ENCODE measurements at places on chromosomes 3 and 15.

DNA sequence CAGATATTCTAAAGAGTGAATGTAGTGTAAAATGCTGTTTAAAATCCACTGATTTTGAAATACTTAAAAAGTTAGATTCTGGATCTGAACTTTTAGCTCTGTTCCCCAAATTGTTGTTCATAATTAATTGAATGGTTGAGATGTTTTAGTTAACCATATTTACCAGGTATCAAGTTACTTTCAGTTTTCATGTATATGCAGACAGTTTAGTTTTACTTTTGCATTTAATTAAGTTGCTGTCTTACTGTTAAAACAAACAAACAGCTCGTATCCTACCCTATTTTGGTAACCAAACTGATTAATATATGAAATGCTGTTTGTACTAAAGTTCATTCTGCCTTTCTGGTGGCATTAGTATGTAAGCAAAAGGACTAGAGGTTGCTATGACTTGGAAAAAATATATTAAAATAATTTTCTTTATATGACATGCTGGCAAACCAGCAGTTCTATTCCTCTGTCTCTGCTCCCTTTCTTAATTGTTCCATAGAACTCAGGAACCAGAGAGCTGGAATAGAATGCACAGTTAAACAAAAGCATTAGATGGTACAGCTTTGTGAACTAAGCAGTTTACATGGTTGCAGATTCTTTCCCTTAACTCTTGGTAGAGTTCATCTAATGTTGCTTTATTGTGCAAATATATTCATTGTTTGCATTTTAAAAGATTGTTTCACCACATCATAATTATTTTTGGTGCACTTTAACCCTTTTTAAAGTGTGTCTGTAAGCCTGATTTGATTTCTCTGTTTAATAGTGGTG, 39.5 kb upstream of the SCAANT1 start:
- no peak for DNase-seq

DNA sequence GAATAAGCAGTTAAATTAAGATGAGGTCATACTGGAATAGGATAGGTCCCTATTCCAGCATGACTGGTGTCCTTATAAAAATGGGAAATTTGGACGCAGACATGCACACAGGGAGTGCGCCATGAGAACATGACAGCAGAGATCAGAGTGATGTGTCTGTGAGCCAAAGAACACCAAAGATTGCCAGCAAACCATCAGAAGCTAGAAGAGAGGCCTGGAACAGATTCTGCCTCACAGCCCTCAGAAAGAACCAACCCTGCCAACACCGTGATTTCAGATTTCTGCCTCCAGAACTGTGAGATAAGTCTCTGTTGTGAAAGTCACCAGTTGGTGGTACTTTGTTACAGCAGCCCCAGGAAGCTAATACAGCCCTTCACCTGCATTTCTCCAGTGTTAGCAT, 34.7 kb downstream of the EPHB1 start:
- DNase-seq = no peak

DNA sequence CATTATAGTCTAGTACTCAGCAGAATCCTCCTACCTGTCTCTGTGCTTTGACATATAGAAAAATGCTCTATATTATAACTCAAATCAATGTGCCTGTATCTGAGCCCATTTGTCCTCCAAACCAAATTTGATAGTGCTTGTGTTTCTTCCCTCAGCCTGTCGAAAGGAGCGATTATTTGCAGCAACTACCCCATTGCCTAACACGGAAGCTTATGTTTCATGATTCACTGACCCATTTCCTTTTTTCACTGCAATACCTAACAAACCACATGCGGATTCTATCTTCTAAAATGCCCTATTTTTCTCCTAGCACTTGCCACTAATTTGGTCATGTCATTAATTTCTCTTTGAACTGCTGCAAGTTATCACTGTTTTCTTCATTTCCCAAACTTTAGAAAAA, 1220.6 kb upstream of the CADM2 start:
- no peak for DNase-seq

- DNase-seq = peak; percentile 34
Measured at GRCh38 chr3:73508330-73508954, 116.3 kb downstream of the PDZRN3 start.

GRCh38 chr15:86229936-86230335, 150.3 kb downstream of the AGBL1 start:
- no peak for DNase-seq

DNA sequence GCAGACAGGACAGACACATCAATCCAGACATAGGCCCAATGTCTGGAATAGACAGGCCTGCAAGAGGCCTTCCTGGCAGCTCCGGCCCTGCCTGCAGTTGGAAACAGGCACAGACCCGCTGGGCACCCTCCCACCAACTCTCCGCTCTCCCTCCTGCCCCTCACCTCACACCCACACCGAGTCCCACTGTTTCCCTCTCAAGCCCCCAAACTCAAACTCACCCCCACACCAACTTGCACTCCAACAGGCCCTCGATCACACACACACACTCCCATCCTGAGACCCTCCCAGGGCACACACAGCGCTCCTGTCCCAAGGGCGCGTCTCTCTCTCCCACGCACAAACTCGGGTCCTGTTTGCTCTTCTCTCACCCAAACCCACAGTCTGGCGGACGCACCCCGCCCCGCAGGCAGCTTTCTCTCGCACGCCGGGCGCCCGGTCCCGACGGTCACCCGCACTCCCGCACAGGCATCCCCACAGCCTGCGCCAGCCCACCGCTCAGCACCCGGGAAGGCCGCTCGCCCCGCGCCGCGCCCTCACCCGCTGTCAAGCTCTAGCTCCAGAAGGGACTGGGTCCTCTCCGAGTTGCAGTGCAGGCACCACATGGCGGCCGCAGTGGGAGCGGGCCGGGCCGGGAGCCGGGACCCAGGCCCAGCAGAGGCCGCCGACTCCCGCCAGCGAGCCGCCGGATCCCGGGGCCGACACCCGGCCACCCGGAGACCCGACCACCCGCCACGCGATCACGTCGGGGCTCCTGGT, 106.2 kb downstream of the IQSEC1 start:
- no peak for DNase-seq

- no peak for DNase-seq
Measured at GRCh38 chr3:187063286-187064121, 75.8 kb downstream of the RPL39L start.

DNA sequence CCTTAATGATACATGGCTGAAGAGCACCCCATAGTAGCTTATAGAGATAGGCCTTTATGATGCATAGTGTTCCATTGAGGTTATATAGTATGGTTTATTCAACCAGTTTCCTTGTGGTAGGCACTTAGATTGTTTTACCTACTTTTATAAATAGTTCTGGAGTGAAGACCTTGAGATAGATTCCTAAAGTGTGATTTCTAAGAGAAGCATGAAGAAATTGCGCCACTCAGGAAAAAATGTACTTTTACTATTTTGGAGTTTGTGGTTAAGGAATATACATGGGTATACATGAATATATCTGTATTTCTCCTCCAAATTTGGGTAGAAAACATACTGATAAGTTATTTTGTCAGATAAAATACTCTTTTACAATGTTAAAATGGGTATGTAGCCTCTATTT, 70.5 kb downstream of the CHD2 start:
- no peak for DNase-seq

DNA sequence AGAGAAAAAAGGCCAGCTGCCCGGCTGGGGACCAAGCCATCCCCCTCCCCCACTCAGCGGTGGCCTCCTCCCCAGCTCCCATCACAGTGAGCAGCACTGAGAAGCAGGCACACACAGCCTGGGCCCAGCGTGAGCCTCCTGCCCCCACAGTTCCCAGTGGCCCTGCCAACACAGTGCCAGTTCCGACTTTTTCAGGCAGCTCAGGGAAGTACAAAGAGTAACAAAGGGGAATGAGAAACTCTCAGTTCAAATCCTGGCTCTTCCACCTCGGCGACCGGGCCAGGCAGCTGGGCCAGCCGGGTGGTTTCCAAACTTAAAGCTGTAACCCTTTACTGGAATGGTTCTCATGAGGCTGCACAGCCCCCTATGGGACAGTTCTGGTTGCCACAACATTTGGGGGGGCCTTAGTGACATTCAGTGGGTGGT, 18.5 kb downstream of the TNK2 start:
- no peak for DNase-seq

- DNase-seq = no peak
Measured at GRCh38 chr3:72339670-72340030, 508.6 kb downstream of the SHQ1 start.

GRCh38 chr3:110106805-110107204, 769.5 kb upstream of the DPPA4 start:
- no peak for DNase-seq

GRCh38 chr3:8730656-8731055, 2.9 kb upstream of the CAV3 start:
- DNase-seq = no peak

DNA sequence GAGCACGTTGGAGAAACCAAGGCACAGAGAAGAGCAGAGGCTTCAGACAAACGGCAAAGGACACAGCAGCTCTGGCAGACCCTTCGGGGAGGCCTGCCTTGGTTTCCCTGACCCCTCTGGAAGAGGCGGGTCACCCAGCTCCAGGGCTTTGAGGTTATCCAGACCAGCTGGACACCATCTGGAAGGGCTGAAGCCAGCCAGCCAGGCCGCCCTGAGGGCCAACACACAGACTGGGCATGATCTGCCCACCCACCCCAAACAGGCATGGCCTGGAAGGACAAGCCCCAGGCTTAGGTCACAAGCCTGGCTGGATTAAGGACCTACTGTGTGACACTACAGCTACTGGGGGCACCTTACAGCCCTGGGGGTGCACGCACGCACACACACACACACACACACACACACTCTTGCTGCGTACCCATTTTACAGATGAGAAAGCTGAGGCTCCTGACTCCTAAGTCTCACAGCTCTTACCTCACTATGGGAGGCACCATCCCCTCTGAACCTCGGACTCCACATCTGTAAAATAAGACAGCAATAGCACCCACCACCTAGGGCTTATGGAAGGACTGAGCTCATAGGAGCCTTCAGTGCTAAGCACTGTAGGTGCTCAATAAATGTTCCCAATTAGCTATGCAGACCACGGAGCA, 10.8 kb downstream of the PLXND1 start:
- DNase-seq = no peak

DNA sequence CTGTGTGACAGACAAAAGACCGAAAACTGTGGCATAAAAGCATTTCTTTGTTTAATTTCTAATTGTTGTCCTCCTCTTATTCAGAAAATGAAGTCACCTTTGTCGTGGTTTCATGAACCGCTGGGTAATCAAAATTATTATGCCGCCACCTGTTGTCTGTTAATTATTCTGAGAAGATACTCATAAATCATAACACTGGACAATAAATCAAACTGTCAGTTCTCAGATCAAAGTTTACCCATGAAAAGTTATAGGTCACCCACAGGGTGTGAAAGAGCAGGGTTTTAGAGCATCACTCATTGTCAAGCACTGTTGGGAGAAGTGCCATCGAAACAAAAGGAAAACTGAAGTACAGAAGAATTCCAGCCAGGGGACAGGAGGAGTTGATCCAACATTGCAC, 474.3 kb downstream of the NR2F2 start:
- DNase-seq = no peak

GRCh38 chr3:188742755-188743550, 428.8 kb upstream of the TPRG1 start:
- no peak for DNase-seq

DNA sequence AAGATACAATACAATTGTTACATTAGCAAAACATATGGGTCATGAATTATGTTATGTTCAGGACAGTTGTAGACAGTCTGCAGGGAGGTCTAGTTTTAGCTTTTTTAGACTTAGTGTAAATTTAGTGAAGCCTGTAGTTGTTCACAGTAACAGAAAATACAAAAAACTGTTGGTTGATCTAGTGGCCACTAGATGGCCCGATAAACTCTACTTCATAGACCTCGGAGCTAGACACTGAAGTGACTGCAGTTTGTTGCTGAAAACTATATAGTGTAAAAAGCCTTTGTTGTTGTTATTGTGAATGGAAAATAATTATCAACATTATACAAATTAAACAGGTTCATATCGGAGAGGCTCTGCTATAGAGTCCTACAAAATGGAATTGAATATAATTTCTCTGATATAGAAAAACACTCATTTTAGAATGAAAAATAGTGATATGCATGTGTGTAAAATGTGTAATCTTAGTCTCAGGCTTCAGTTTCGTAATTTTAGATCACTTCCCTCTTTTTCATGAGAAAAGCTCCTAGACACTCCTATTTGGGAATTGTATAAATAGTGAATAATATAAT, 18.3 kb downstream of the MAGEL2 start:
- DNase-seq = no peak

DNA sequence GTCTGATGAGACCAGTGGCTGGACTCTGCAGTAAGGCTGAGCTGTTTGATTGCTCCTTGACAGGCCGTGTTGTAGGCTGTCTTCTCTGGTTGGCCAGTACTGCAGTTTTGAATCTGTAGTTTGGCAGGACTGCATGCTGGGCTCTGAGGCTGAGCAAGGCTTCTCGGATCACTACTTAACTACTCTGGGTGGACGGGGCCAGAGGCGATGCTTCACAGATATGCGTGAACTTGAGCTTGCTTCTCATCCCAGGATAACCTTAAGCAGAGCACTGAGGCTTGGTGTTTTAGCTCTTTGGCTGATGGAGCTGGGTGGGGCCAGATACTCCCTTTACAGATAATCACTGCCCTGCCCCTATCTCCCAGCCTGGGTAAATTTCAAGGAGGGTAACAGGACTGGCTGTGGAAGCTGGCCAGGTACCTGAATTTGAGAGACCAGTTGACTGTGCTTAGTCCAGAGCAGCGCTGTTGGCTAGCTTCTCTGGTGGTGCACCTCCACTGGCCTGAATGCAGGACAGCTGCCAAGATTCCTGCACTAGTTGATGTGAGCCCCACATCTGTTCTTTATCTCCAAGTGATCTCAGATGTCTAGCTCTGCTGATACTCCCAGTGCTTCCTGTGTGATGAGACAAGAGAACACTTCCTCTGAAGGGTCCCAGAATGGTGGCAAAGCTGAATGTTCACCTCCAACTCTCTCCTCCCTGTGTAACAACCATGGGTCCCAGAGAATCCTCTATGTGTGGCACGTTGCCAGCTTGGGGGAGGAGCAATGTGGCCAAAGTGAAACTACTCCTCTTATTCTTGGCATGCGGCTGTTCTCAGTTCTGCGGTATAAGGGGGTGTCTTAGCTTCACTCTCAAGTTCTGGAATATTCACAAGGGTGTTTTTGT, 37.9 kb downstream of the RPL39L start:
- DNase-seq = peak; percentile 68

GRCh38 chr3:103060242-103060641, 625.4 kb downstream of the ZPLD1 start:
- no peak for DNase-seq

GRCh38 chr3:106850437-106850836, 526.8 kb upstream of the CCDC54 start:
- no peak for DNase-seq

GRCh38 chr3:11624161-11624560, 19.6 kb downstream of the VGLL4 start:
- DNase-seq = peak; percentile 81

- DNase-seq = no peak
Measured at GRCh38 chr15:64686130-64686735, 89.2 kb downstream of the RBPMS2 start.

All from stimulated activated CD8-positive, alpha-beta memory T cell treated with anti-CD3 and anti-CD28 coated beads, Interleukin-4, amount 100 ng/mL, for 48 hours (primary cell).